ENCODE measurements at places on chromosomes 13 and 19.
A peak's percentile ranks its signal among the peaks of the same experiment; 100 is the strongest.

DNA sequence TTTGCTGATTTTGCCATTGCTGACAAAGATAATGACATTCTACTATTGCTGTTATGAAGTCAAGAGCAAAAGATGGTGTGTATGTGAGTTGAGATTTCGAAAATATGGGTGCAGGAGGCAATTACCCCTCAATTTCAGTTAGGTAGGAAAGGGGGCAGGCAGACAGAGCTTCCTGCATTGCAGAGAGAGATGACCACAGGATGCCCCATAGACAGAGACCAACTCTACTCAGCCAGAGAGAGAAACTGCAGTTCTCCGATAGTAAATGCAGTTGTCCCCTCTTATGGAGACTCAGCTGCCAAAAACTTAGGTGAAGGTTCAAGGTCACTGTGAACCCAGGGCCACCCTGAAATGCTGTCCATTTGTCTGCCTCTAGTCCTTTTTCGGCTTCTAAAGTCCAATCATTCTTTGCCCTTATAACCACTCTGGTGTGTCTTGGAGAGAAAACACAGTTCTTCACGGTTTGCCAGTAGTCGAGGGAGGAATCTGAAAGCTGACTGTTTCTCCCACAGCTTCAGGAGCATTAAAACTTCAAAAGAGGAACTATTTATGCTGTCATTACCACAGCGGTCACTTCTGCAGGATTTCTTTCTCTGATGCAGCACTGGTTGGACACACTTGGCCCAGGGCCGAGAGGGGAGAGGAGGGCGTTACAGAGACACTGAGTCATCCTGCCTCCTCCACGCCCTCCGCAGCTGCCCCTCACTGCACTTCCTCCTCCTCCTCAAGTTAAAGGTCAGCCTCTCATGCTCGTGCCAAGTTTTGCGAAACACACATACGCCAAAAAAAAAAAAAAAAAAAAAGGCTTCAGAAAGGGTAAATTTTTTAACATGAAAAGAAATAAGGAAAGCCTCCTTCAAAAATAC lies 264.3 kb downstream of the FOXO1 start:
- no peak for DNase-seq

GRCh38 chr13:46173656-46174055 lies 8.3 kb downstream of the LCP1 start:
- DNase-seq = no peak

GRCh38 chr13:111572956-111573761 lies 252.7 kb downstream of the TEX29 start:
- no peak for DNase-seq

- no peak for DNase-seq
Measured at GRCh38 chr13:26255115-26255514, 1.2 kb downstream of the CDK8 start.

GRCh38 chr13:32537580-32538142 lies 934 bp downstream of the N4BP2L2 start:
- DNase-seq = no peak

- peak; percentile 95 for DNase-seq
Measured at GRCh38 chr19:13152974-13153568, 2.9 kb downstream of the IER2 start.

GRCh38 chr13:28533441-28534166 lies 38.7 kb upstream of the FLT1 start:
- DNase-seq = no peak

DNA sequence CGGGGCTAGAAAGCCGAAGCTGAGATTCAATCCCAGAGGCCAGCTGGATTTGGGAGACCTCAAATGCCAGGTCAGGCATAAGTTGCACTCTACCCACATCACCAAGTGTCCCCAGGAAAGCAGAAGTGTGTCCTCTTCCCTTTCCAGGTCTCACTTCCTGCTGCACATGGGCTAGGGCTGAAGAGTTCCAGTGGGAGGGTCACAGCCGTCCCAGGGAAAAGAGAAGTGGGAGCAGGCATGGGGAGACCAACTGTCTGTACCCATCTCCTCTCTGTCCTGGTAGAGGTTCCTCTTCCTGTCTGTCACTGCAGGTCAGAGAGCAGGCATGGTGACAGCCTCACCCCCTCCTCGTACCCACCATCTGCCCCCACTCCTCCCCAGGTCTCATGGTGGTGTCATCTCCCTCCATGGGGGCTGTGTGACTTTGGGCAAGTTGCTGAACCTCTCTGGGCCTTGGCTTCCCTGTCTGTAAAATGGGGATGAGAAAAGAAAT lies 14.8 kb downstream of the AXL start:
- no peak for DNase-seq

- no peak for DNase-seq
Measured at GRCh38 chr19:27815985-27816384, 1397.0 kb downstream of the UQCRFS1 start.

DNA sequence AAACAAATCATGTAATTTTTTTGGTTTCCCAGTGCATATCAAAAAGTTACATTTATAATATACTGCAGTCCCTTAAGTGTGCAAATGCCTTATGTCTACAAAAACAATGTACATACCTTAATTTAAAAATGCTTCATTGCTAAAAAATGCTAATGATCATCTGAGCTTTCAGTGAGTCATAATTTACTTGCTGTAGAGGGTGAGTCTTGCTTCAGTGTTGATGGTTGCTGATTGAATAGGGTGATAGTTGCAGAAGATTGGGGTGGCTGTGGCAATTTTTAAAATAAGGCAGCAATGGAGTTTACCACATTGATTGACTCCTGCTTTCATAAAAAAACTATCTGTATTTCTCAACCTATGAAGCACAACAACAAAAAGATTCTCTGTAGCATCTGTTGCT lies 613.9 kb downstream of the TBC1D4 start:
- no peak for DNase-seq

GRCh38 chr19:5997371-5997770 lies 19.4 kb upstream of the RANBP3 start:
- DNase-seq = no peak

- no peak for DNase-seq
Measured at GRCh38 chr19:10142701-10143375, 23.1 kb upstream of the EIF3G start.

GRCh38 chr13:27289011-27289665 lies 18.5 kb downstream of the RASL11A start:
- no peak for DNase-seq

- DNase-seq = no peak
Measured at GRCh38 chr19:966485-967088, 17.6 kb upstream of the WDR18 start.

DNA sequence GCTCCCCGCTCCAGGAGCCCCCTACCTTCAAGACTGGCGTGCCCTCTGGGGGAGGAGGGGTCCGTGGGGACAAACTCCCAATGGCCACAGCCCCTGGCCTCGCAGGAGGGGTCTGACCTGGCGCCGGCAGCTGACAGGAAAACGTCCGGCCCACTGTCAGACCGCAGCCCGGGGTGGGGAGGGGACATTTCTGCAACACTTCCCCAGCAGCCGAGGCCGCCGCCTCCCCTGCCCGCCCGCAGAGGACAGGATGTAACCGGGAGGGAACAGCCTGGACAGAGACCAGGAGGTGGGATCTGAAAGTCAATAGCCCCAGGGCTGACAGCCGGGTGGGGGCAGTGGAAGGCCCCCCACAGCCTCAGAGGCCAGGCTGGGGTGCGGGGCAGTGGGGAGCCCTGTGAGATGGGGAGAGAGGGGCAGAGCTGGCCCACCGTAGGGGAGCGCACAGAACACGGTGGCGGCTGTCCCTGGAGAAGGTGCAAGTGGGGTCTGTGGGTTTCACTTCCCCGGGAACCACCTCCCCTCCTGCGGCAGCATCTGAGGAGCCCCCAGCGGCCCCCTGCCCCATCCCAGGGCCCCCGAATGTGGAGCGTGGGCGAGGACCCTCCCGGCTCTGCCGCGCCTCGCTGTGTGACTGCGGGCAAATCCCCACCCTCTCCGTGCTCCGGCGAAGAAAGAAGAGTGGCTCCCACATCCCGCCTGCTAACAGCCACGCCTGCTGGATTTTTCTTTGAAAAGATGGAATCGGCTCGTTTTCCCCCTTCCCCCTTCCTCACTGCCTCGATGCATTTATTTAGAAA lies at the start of gene PEAK3:
TSS of gene PEAK3 (minus strand) at position 114 of the 800 bp plus-strand sequence. CDS start 1,244 bp downstream, outside the sequence.
- DNase-seq = no peak

- no peak for DNase-seq
Measured at GRCh38 chr13:47134939-47135489, 238.2 kb upstream of the HTR2A start.

GRCh38 chr19:43798546-43799409 lies 3.5 kb downstream of the LYPD5 start:
- no peak for DNase-seq

- DNase-seq = peak; percentile 7
Measured at GRCh38 chr19:30784850-30785457, 412.8 kb downstream of the ZNF536 start.

DNA sequence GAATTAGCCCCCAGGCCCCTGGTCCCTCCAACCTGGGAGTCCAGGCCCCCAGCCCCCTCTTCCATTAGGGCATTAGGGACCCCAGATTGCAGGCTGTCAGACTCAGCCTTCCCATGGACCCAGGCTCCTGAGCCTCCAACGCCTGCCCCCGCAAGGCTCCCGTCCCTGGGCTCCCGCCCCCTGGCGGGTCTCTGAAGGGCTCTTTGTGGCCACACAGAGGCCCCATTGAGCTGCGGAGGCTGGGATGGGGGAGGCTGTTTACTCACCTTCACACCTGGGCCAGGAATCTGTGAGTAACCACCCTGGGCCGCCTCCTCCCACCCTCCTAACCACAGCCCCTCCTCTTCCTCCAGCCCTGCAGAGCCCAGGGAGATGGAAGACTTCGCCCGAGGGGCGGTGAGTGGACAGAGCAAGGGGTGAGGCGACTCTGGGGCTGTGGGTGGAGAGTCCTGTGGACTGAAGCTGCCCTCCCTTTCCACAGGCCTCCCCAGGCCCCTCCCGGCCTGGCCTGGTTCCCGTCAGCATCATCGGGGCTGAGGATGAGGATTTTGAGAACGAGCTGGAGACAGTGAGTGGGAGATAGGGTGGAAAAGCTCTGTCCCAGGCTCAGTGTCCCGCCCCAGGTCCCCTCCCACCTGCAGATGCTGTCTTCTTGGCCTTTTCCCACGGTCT lies 4.9 kb downstream of the ARHGEF1 start:
- peak; percentile 65 for DNase-seq

DNA sequence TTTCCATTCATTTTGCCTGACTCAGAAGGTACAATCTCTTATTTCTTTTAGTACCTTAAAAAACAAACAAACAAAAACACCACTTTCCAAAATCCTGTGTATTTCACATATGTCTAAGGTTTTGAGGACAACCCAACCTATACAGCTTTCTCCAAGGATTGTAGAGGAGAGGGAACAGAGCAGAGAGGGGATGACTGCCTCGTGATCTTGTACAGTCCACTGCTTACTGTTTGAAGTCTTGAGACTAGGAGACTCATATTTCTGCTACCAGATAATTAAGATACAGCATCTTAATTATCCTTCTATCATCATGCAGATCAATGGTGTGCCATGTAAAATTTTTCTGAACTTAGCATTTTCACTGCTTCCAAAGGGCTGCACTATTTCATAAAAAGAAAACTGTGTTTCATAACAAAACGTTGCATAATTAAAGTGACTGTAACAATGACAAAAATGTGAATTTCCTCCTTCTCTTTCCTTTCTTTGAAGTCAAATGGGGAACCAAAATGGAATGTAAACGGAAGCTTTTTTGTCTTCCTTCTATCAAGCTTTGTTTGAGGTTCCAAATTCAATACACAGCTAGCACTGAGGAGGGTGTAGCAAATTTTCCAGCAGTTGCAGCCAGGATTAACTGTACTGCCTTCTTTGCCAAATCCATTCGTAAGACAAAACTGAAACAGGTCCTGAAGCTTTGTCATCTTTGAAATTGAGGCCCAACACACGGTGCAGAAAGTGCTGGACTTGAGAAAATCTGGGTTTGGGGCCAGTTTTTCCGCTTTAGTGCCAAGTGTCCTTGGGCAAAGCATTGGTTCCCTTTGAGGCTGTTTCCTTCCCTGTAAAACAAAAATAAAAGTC lies 34.9 kb upstream of the RCBTB2 start:
- DNase-seq = no peak

- DNase-seq = no peak
Measured at GRCh38 chr19:48424694-48425219, 21.0 kb upstream of the GRWD1 start.

- DNase-seq = no peak
Measured at GRCh38 chr19:12611361-12611699, 610 bp downstream of the ZNF791 start.

DNA sequence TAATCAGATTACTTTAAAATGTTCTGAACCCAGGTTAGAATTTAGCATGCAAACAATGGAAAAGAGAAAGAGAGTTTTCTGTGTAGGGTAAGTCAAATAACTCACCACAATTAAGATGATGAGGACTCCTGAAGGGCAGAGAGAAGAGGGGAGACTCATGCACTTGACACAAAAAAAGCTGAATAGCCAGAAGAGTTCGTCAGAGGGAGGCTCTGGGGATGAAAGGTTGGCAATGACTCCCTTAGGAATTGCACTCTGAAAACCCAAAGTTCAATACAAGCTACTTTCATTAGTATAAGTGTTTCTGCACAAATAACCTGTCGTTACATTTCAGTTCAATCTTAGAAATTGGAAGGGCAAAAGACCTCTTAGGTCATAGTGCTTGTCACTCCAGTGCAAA lies 434.4 kb upstream of the PCDH9 start:
- no peak for DNase-seq

DNA sequence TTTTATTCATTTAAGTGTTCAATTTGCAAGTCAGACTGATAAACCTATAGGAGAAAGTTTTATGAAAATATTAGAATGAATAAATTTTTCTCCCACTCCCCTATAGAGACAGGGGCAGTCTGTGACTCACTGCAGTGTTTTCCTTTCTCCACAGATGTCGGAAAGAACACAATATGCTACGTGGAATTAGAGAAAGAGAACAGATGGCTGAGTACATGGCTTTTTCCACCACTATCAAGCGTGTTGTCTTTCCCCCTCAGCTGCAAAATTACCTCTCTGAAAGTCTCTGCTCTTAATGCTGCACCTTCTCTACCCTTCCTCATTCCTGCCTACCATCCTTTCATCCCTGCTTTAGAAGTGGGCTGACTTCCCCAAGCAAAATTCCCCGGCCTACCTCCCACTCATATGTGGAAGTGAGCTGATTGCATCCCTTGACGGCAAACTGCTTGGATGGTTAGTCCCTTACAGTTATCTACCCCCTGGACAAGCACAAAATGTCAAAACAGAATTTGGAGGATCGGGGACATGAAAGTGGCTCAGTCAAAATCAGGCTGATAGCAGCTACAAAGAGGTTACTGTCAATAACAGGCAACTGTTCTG lies 30.0 kb downstream of the FLT1 start:
- no peak for DNase-seq

- no peak for DNase-seq
Measured at GRCh38 chr13:63901630-63902029, 2486.0 kb upstream of the PCDH20 start.

DNA sequence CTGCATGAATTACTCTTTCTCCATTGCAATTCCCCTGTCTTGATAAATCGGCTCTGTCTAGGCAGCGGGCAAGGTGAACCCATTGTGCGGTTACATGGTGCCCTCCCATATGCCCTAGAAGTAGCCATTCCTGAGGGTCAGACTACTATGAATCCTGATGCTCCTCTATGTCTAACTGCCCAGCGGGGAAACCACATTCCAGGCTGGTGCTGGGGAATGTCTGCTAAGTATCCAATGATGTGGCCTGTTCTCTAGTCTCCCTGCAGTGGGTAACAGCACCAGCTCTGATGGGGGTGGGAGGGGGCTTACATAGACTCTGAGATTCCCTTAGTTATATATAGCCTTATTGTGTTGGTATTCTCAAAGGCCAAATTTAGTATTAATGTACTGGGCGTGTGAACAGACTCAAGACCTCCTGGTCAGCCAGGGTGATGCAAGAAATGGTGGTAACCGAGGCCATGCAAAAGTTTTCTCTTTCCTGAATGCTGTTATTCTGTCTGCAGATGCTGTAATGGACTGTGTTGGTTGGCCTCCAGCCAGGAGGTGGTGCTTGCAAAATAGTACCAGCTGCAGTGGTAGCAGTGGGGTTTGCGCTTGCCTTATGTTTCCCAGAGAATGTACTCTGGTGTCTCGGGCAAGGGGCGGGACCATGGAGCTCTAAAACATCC lies 564.8 kb upstream of the SLITRK1 start:
- DNase-seq = no peak
